ENCODE measurements at places on chromosomes 12 and 14. TPM values are rescaled to one million over a fixed set of nuclear protein-coding genes. Genes with fewer than 3 reads are reported as not detected.

DHRS2 gene
- total RNA-seq: 0.41 TPM

CRIP1 gene
- not detected for total RNA-seq

IL26 gene
- total RNA-seq: not detected

INSM2 gene
- total RNA-seq: not detected

ST8SIA1 gene
- 17.5 TPM for total RNA-seq

DNA sequence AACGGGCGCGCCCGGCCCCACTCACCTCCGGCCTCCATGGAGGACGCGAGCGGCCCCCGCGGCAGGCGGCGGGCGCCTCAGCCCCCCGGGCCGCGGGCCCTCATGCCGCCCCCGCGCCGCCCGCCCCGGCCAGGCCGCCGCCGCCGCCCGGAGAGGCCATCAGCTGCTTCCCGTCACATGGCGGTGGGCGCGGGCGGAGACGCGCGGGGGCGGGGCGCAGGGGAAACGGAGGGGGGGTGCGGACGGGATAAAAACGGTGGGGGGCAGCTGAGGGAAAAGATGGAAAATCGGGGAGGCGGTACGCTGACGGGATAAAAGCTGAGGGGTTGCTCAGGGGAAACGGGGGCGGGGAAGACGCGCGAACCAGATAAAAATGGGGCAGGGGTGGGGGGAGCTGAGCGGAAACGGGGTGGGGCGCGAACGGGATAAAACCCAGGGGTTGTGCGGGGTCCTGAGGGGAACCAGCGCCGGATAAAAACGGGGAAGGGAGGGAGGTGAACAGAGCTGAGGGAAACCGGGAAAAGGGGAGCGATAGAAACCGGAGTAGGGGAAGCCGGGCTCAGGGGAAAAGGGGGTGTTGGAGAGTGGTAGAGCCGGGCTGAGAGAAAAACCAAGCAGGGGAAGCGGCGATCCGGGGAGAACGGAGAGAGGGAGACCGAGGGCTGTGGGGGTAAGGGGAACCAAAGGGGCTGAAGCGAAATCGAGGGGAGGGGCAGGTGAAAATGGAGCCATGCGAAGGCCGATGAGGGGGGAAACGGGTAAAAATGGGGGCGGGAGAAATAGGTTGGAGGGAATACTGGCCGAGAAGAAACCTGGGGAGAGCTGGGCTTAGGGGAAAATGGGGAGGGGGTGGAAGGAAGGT, at the start of gene WSB2:
Gene WSB2 (minus strand): TSS at position 169 of the 862 bp plus-strand sequence. CDS start 131 bp downstream, at position 38.
- DNase-seq: peak; percentile 90

GRCh38 chr12:93848523-93849101, 171.4 kb downstream of the CRADD start:
- no peak for DNase-seq

GRCh38 chr12:15230137-15230536, 8.9 kb upstream of the RERG start:
- no peak for DNase-seq

DNA sequence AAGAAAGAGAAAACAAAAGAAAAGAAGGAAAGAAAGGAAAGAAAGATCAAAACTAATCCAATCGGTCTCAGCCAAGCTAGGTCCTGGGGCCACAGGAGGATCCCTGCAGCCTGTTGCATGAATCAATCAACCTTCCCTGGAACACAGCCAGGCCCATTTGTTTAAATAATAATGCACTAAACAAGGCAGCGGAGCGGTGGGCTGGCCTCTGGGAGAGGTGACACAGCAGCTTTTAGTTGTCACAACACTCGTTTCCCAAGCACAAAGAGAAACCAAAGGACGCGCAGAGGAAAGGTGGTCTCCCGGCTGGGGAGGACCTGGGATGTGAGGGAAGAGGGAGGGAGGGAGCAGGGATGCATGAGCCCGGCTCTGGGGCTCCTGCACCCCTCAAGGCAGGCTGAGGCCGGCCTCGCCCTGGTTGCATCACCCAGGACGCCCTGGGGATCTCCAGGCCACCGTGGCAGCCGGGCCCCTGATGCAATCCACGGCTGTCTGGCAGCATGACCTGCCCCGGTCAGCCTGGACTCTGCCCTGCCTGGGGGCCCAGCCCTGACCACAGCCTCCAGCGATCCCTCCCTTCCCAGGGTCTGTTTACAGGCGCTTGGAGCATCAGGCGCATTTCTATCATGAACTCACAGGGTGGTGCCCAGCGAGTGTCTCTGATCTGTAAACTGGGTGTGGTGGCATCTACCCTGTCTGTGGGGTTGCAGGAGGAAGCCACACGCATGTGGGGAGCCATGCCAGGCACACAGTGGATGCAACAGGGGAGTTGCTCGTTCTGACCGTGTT, 32.5 kb downstream of the MMP17 start:
- no peak for DNase-seq

GRCh38 chr12:129440278-129440677, 463.5 kb downstream of the TMEM132D start:
- DNase-seq: no peak

DNA sequence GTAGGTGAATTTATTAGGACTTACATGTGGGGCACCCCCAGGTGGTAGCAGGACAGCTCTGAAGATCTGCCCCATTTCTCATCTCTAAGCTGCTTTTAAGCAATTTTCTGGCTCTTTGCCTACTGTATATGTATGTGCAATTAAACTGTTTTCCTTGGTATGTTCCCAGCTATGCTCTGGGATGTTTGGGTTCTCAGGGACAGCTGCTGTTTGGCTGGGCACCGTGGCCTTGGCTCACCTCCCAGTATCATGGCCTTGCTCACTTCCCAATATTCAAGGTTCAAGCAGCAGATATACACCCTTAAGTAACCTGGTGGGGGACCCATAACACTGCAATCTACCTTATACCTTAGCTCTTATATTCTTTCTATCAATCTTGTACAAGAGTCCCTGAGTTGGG, 53.7 kb upstream of the KITLG start:
- no peak for DNase-seq

DNA sequence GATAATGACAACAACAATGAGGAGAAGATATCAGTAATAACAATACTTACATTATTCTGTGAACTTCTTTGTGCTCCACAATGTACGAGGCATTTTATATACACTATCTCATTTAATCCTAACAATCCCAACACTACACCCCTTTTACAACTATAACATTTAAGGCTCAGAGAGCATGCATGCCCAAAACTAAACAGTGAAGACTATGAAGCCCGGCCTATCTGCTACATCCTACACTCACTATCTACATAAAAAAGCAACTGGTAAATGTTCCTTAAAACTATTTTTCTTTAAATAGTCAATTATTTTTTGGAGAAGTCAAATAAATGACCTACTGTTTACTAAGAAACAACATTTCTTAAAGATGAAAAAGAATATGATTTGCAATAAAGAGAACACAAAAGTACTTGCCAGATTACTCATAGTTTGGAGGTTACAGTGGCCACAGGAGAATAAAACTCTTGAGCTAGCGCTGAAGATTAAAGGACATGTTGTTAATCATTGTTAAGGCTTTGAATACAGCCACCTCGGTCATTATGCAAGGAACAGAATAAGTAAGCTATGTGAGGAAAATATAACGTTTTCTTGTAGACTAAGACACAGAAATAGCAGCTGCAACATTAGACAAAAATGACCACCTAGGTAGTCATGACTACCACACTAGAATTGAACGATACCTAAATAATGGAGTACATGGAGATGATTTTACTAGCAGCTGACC, 56.7 kb downstream of the EPS8 start:
- DNase-seq: no peak

DNA sequence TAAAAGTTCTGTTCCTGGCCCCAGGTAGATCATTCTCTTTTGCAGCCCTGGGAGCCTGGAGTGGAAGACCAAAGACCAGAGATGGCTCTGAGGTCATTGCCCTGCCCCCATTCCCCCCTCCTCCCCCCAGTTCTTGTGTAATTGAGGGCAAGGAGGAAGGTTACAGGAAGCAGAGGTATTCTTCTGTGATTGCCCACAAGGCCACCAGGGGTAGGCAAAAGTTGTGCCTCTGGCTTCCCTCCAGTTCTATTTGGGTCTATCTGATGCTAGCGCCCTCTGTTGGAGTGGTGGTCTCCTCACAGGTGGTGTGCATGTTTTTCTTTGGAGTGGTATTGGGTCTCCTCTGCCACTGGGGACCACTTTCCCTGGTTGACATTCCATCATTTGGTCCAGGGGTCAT, 41.2 kb upstream of the CRY1 start:
- no peak for DNase-seq

- no peak for DNase-seq
Measured at GRCh38 chr12:121144416-121144914, 11.8 kb downstream of the P2RX7 start.
